ENCODE measurements at places on chromosomes 2 and 18.

GRCh38 chr2:146238254-146238966, 1606.4 kb upstream of the ACVR2A start:
- no peak for DNase-seq

DNA sequence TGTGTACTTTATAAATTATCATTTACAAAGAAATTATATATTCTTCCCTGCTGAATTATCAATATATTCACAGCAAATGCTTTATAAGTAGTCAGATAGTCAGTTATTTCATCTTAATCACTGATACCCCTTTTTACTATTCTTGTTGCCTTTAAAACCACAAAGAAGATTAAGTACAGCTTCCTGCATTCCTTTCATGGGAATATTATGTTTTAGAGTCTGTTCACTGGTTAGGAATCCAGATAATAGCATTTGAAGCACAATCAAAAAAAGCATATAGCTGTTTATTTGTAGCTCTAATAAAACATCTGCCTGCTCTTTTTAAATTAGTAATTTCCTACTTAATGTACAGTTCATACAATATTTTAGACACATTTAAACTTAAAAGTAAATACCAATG, 508.9 kb downstream of the FBXO15 start:
- no peak for DNase-seq

DNA sequence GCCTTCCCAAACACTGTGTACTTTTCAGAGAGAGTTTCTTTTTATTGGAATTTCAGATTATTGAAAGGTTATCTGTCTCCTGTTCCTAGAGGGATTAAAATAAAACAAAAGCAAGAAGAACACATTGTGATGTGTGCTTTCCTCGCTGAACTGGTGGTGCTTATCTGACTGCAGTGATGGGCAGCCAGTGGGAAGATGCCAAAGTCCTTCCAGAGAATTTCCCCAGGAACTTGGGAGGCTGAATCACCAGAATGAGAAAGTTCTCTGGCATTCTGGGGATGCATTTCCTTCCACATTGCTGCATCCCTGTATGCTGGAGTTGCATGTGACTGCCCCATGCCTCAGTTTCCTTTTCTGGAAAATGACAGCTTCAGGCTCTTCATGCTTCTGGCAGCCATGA, 53.9 kb upstream of the SEC11C start:
- DNase-seq, result no peak

GRCh38 chr2:88125924-88126771, 1.7 kb downstream of the FABP1 start:
- no peak for DNase-seq

- no peak for DNase-seq
Observed at GRCh38 chr2:946073-946948, 4.3 kb upstream of the SNTG2 start.

DNA sequence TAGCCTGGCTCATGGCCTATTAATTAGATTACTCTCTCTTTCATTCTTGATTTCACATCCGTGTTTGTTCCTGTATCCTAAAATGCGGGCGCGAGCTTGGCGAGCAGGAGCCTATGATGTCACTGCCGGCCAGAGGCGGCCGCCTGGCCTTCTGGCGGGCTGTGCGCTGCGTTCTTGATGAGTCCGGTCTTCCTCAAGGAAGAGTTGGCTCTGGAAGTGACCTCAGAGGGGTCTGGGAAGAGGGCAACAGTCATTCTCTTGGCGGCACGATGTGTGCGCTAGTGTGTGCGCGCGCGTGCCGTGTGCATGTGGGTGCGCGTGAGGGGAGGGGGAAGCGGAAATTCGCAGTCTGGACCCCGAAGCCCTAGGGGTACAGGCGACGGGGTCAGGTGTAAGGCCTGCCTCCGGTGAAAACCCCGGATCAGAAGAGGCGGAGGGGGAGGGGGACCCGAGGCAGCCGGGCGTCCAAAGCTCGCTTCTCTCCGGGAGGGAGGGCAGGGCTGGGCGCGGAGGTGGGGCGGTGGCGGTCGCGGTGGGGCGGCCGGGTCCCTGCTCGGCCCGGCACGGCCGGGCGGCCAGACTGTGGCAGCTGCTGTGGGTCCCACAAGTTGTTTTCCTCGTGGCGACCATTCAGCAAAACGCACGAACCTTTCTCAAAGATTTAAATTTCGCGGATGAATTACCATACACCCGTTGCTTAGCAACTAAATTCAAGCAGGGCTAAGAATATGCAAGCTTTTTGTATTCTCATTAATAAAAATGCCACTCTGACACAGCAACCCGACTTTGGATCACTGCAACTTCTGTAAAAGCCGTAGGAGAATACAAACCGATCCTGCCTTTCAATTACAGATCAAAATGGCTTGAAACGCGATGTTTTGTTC, 8.4 kb downstream of the POU3F3 start:
- no peak for DNase-seq

GRCh38 chr2:63425606-63426005, 162.7 kb downstream of the WDPCP start:
- no peak for DNase-seq

- DNase-seq, result no peak
Observed at GRCh38 chr2:64112016-64112415, 32.2 kb downstream of the PELI1 start.

- DNase-seq, result no peak
Observed at GRCh38 chr2:200329798-200330197, 23.3 kb downstream of the SPATS2L start.

GRCh38 chr2:213187833-213188532, 36.6 kb upstream of the IKZF2 start:
- DNase-seq, result no peak

DNA sequence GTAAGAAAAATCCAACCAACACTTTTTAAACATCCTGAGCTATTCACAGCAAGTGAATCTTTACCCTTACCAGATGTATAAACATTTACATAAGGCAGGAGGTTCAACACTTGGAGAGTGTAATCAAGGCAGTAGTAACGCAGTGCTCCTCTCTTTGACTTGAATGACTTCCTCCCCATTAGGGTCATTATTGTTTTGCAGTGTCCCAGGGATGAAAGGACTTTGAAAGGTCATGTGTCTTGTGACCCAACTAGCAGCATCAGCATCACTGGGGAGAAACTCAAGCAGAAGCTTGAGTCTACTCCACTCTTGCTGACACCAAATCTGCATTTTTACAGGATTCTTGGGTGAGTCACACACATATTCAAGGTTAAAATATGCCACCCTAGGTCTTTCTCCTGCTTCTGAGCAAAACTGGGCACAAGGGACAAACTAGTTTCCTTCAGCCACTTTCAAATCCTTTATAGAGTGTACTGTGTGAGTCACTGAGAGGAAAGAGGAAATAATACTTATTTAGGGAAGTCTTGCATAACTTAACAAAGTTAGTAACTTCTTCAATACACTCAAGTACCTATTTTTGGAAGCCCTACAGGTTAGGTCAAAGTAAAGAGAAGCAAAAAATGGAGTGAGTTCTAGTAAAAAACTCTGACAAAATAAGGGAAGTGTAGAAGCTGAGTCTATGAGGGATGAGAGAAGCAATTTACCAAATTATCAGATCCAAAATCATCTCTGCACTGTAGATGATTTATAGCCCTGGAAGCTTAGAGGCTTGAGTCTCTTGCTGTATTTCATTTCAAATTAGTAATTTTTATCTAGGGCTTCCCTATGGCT, 51.0 kb upstream of the EML4 start:
- DNase-seq, result no peak

GRCh38 chr18:58562146-58562998, 66.5 kb downstream of the ALPK2 start:
- no peak for DNase-seq

- DNase-seq, result no peak
Observed at GRCh38 chr2:58156780-58157179, 84.3 kb downstream of the FANCL start.

DNA sequence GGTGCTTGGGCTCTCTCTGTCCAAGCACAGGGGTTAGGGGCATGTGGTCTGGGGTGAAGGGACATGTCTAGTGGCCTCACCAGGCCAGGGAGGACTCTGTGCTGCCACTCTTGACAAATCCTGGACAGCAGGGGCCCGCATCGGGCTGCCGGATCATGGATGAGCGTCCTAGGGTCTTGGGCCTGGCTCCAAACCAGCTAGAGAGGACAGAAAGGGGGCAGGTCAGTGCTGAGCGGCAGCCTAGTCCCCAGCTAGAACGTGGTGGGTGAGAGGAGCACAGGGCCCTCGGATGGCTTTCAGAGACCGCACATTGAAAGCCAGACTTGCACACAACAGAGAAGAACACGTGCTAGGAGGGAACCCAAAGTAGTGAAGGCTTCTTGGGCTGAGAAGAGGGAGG, 241.2 kb downstream of the ATAD2B start:
- DNase-seq, result no peak

- DNase-seq, result no peak
Observed at GRCh38 chr2:212177724-212178123, 360.9 kb downstream of the ERBB4 start.
